AG04449 (cell line): ENCODE measurements at places on chromosomes 7 and 10.

DNA sequence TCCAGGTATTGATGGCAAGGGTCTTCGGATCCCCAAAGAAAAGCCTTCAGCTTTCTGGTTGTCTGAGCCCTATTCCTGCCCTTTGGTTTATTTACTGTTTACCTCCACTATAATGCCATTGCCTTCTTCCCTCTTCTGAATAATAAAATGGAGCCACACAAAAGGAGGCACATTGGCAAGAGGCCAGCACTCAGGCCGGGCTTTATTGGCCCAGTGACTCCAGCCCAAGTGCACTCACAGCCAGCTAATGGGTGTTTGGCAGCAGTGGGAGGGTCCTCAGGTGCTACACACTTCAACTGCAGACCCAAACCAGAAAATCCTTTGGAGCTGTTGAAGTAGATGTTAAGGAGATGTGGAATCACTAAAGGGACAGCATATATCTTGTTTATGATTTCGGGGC lies 336.0 kb downstream of the PLXNA4 start:
- no peak for DNase-seq

GRCh38 chr10:58291538-58292174 lies 22.7 kb downstream of the CISD1 start:
- DNase-seq: no peak

GRCh38 chr10:31393844-31394243 lies 74.8 kb downstream of the ZEB1 start:
- DNase-seq: no peak

GRCh38 chr10:132364594-132364970 lies 32.4 kb upstream of the PWWP2B start:
- DNase-seq: no peak

DNA sequence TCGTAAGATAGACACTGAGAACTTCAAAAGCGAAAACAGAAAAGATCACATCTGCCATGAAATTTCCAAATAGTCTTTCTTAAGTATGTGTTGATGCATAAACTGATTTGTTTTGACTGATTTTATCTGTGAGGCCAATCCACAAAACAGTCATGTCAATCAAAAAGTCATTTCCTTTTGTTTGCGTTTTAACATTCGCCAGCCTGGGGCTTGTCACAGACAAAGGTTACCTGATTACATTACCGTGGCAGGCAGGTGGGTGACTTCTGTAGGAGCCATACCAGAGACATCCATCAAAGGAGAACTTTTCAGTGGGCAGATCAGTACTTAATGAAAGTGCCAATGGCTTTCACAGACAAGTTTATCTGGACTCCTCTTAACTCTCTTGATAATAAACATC lies 45.5 kb upstream of the BET1 start:
- DNase-seq: no peak

GRCh38 chr7:77538281-77539212 lies 1.5 kb downstream of the PTPN12 start:
- peak; percentile 26 for DNase-seq

DNA sequence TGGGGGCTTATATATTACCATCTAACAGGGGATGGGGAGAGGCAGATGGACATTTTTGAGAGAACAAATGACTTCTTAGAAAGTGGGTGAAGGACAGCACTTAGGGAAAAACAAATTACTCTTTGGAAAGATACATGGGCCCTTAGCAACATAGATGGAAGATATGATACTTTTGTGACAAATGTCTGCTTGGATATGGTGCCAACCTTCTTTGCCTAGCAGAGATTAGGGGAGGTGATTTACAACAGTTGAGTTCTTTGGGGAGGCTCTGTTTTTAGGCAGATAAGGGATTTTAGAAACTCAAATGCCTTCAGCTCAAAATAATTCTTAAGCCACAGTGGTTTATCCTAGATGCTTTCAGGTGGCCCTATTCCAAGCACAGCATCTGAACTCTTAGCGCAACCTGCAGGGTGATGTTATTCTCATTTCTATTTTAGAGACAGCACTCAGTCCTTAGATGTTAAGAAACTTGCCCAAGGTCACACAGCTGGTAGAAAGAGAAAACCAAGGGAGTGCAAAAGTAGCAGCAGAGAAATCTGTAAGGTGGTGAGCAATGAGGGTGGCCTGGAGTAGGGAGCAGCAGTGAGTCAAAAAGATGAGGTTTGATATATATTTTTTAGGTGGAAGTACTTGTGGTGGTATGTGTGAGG lies 75.1 kb upstream of the KMT2E start:
- no peak for DNase-seq

- DNase-seq: no peak
These were observed 154.0 kb downstream of the SUGCT start for GRCh38 chr7:40288827-40289226.

- no peak for DNase-seq
These were observed 538.5 kb upstream of the MKI67 start for GRCh38 chr10:128664729-128665128.

DNA sequence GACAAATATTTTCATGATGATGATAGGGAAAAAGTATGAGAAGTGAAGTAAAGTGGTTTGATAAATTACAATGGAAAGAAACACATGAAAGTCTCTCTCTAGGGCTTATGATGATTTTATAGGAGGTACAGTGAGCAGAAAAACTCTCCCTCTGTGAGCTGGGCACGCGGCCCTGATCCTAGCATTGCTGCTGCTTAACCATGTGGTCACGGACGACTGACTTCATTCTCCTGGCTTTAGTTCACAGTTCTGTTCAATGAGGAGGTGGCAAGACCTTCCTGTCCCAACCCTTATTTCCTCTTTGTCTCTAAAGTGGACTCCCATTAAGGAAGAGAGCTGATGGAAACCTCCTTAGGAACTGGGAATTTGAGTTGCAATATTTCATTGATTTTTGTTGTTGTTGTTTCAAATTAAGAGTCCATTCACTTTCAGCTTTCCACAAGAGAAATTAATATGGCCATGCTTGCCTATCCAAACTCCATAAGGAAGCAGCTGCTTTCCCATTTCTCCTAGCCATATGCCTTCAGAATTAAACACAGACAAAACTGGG lies 8.2 kb upstream of the PON3 start:
- no peak for DNase-seq

GRCh38 chr7:116052006-116052405 lies 21.4 kb upstream of the TFEC start:
- no peak for DNase-seq

- DNase-seq: peak; percentile 41
These were observed 39.9 kb downstream of the DKK1 start for GRCh38 chr10:52353960-52354394.

DNA sequence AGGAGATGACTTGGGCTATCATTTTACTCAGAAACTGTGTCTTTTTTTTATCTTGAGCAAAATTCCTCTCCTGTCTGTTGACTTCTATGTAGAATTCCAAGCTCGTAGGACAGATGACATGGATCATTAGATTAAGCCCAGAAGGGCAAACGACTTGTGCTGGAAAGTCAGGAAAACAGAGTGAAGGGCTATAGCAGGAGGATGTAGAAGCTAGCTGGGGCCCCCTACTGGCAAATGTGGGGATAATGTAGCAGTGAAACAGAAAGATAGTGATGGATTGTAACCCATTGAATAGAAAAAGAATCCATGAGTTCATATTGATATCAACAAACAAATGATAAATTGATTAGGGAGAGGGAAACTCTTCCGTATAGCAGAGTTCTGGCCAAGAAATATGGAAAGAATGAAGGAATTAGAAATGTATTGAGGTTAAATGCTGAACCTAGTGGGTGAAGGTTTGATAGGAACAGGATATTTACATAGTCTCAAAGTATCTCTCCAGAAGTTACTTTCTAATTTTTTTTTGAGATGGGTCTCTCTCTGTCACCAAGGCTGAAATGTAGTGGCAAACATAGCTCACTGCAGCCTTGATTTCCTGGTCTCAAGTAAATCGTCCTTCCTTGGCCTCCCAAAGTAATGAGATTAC lies 103.6 kb downstream of the LYZL1 start:
- no peak for DNase-seq

- DNase-seq: no peak
These were observed 620 bp downstream of the BET1 start for GRCh38 chr7:94003446-94004023.

DNA sequence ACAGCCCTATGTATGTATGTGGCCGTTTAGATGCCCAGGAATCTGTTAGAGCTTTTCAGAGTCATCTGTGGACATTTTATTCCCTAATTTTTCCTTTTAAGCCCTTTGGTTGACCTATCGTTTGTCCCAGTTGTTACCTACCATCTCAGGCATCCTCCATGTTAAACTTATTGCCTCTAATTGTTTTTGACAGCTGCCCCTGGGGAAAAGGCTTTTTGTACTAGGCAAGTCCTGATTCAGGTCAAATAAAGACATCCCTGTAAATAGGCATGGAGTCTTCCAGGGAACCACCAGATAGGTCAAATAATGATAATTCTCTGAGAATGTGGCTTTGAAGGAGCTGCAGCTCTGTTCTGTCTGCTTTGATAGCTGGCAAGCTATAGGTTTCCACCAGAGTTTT lies 87.7 kb upstream of the CYP26C1 start:
- DNase-seq: no peak
